ENCODE measurements at places on chromosomes 2 and 18.

GRCh38 chr18:6414723-6415417, at the start of gene L3MBTL4:
Gene L3MBTL4, minus strand, starts transcription at chr18:6414911. Its CDS starts 103,286 bp downstream, at chr18:6311625.
- no peak for DNase-seq

GRCh38 chr18:28682912-28683311, 506.0 kb upstream of the CDH2 start:
- no peak for DNase-seq

DNA sequence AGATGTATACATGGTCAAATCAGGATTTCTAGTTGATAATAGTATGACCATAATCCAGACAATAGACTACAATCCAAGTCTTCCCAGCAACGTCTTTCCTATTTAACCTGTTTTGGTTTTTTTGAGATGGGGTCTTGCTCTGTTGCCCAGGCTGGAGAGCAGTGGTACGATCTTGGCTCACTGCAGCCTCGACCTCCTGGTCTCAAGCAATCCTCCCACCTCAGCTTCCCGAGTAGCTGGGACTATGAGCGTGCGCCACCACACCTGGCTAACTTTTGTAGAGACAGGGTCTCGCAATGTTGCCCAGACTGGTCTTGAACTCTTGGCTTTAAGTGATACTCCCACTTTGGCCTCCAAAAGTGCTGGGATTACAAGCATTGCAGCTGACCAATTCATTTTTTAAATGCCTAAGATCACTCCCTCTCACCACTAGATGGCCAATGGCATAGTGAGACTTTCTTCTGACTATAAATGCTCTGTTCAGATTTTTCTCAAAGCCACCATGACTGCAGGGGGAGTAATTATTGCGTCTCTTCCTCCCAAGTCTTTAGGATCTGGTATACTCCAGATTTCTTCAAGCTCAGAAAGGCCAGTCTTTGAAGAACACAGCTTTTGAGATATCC, 47.6 kb downstream of the HNRNPLL start:
- DNase-seq = no peak

GRCh38 chr18:515838-516237, 15.3 kb upstream of the COLEC12 start:
- DNase-seq = no peak

- no peak for DNase-seq
These were observed 129.3 kb upstream of the ACKR3 start for GRCh38 chr2:236440110-236440881.

DNA sequence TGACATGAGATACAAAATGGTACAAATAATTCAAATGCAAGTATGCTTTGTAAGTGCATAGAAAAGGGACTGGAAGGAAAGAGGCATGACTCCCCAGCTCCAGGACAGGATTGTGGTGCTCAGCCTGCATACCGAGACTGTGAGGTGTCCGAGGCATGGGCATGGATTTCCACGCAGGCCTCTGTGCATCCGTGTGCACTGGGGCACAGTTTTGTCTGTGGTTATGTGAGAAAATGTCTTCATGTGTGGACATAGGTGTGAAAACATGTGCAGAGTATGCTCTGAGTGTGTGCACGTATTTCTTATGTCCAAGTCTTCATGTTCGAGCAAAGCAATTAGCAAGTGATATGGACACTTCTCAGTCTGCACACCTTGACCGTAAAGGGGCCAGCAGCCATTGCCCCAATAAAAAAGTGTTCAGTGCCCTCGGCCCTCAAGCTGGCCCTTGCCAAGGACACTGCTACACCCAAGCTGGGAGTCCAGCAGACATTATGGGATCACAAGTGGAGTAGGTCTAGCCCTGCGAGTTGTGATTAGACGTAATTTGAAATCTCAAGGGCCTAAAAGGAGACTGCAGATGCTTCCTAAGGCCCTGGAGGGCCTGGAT, 120.7 kb downstream of the CYP26B1 start:
- DNase-seq = no peak

GRCh38 chr2:238418196-238418998, 8.3 kb upstream of the ASB1 start:
- no peak for DNase-seq

GRCh38 chr18:74980669-74981068, 228.3 kb downstream of the PTGR3 start:
- DNase-seq = no peak

- no peak for DNase-seq
These were observed 71.8 kb upstream of the ATL2 start for GRCh38 chr2:38448692-38449410.

GRCh38 chr2:139237023-139237422, 456.8 kb upstream of the NXPH2 start:
- DNase-seq = no peak

DNA sequence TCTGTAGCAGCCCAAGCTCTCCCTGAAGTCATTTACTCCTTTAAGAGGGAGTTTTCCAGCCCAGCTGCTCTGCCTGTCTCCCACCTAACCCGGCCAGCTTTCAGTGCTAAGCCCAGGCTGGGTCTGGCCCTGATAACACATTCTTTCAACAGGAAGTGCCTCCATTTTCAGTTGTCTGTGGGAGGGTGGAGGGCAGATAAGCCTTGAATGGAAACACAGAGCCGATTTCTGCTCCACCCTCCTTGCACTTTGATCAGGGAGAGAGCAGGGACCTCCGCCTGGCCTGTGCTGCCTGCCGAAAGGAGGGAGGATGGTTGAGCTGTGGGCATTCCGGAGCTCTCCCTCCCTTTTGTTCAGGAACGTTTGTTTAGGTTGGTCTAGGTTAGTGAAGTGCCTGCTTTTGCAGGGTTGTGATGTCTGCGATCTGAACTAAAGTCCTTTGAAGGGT, 24.8 kb downstream of the GATA6 start:
- no peak for DNase-seq

DNA sequence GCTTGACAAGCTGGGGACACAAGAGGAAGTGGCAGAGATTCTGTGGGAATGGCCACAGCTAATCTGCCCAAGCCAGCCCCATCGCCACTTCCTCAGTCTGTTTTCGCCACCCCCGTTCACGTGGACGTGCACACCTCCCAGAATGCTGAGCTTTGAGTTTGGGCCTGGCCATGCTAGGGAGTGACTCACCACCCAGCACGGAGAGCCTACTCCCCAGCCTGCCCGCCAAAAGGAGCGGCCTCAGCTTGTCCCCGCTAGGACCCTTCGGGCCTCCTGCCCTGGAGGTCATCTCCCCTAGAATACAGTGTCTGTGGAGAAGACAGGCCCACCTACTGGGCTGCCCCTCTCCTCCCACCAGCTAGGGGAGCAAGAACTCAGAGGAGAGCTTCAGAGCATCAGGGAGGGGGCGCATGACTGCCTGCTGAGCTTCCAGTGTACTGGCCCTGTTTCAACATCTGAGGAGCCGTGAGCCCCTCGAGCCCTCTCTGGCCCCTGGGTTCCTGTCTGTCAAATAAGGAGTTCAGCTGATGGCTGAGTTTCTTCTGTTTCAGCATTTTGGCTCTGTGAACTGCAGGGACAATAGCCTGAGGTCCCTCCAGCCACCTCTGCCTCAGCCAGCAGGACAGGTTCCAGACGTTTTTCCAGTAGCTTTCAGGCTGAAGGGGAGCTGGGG, 5.1 kb downstream of the SLC35F6 start:
- no peak for DNase-seq

- DNase-seq = no peak
These were observed 43.4 kb downstream of the COMMD1 start for GRCh38 chr2:61948661-61949457.

DNA sequence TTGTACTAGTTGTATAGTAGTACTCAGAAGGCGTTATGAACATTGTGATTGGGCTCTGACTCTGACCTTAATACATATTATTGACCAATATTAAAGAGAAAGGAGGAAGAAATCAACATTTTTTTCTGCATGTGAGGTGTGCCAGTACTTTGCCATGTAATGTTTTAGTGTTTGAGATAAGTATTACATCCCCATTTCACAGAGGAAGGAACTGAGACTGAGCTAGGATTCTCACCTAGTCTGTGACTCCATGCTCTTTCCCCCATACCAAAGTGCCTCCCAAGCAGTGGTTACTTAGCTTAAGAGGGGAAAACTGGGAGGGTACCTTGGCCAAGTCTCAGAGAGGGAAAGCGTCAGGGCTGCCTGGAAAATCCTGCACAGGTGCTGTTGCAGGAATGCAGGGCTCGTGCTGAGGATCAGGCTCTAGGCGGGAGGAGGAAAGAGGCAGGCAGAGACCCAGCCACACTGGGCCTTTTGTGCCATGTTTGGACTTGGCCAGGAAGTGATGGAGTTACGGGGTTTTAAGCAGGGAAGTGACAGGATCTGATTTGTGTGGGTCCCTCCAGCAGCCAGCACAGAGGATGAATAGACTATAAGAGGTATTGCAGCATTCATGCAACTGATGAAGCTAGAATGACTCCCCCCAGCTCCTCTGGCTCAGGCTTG, 1.7 kb downstream of the PNKD start:
- DNase-seq = no peak

DNA sequence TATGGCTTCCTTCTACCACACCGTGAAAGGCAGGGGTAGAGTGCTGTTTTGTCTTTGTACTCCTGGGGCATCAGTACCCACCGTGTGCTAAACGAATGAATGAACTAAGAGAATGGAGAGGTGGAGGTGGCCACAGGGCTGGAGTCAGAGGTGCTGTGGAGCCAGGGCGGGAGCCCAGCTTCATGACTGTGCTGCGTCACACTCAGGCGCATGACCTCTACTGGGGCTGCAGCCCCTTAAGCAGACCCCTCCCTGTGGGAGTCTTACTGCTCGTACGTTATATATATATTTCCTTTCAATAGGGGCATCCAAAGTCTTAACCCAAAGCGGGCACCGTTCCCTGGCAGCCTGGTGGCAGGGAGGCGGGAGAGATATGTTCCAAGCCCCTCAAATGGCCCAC, 18.0 kb upstream of the LBH start:
- DNase-seq = no peak

GRCh38 chr2:56375251-56375650, 191.5 kb downstream of the CCDC85A start:
- no peak for DNase-seq

GRCh38 chr2:15835991-15836688, 104.2 kb upstream of the MYCN start:
- no peak for DNase-seq

DNA sequence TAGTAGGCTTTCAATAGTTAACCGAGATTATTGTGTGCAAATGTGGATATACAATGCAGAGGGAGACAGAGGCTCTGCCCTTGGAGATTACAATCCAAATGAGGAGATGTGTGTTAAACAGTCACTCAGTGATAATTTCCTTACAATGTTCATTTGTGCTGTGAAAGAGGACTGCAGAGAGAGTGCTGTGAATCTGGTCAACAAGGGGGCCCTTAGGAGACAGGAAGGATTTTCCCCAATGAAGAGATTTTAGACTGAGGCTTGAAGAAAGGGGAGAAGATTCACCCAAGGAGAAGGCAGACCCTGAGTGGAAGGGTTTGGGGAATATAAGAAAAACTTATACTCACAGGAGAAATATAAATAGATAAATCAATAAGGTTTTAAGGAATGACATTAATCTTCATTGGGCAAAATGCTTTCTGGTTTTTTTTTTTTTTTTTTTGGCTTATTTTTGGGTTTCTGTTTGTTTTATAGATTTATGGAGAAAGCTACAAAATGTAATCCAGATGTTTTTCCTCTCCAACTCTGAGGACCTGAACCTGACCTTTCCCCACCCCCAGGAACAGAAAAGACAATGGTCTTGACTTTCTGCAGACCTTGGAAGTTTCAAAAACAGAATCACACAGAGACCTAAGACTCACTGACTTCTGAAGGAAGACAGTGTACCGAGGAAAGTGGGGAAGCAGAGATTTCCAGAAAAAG, 151.3 kb upstream of the SERPINE2 start:
- DNase-seq = no peak

DNA sequence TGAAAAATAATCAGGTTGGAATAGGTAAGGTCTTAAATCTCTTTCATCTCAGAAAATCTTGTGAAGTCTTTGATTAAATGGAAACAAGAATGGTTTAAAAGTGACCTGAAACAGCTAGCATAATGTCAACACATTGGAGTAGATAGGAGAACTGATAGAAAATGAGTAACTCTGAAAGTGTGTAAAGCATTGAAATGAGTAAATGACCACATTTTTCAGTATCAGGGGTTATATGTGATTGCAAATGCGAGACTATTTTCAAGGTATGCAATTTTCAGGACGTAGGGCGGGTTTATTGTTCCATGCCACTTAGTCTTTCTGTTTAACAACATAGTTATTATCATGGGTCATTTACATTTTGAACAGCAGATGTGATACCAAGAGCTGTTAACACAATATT, 1383.2 kb downstream of the LRP1B start:
- DNase-seq = no peak

- no peak for DNase-seq
These were observed 57.9 kb downstream of the FAM171B start for GRCh38 chr2:186751790-186752189.

DNA sequence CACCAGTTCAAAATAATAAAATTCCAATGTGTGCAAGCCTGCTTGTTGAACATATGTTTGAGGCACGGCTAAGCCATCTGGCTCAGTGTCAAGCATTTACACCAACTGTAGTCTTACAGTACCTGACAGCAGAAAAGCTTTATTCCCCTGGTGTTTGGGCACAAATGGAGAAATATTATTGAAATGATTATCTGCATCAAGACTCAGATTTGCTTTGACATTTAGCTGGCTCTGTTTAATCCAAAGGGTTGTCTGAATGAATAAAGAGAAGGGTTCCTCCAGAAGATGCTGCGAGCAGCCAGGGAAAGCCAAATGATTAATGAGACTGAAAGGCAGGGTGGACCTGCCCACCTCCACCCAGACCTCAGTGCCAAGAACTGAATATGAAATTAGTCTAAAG, 393.2 kb upstream of the GALNT5 start:
- DNase-seq = no peak

- no peak for DNase-seq
These were observed 107.1 kb downstream of the CDC42EP3 start for GRCh38 chr2:37564356-37564755.

GRCh38 chr2:216235462-216235861, 126.3 kb downstream of the XRCC5 start:
- DNase-seq = no peak

GRCh38 chr2:60091266-60091665, 462.2 kb downstream of the BCL11A start:
- no peak for DNase-seq

DNA sequence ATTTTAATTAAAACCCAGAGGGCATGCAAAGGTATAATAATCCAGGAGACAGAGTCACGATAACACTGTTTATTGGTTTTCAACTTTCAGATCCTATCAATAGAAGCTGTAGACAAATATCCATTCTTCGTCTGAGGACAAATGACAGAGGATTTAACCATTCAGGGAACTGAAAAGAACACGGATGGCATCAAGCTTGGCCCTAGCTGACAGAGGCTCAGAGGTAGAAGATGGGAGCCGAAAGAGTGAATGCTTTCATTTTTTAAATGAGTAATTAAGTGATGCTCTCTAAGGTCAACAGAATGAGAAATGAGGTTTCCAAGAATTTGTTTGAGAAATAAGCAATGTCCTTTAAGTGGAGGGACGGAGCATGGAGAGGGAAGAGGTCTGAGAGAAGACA, 62.1 kb downstream of the BCL2 start:
- no peak for DNase-seq
